ENCODE measurements at places on chromosomes 2 and 18. TPM values are rescaled to one million over a fixed set of nuclear protein-coding genes. Genes with fewer than 3 reads are reported as not detected.

GRCh38 chr2:222774941-222775340 lies 85.9 kb upstream of the ACSL3 start:
- no peaks in the 10 kb centered on the region for H3K4me1 ChIP-seq
- DNase-seq: no peak
- no peaks in the 10 kb centered on the region for H3K27me3 ChIP-seq
- H3K4me3 ChIP-seq: no peak overlapping the region
- H3K27ac ChIP-seq: no peak overlapping the region
- no peaks in the 10 kb centered on the region for H3K36me3 ChIP-seq

- DNase-seq: no peak
- H3K27ac ChIP-seq: no peak overlapping the region
- H3K4me1 ChIP-seq: no peaks in the 10 kb centered on the region
- H3K36me3 ChIP-seq: no peaks in the 10 kb centered on the region
- no peak overlapping the region for H3K4me3 ChIP-seq
- peaks cover 3% of the 10 kb centered on the region for H3K27me3 ChIP-seq
Measured at GRCh38 chr2:70778676-70779075, 10.7 kb upstream of the ADD2 start.

The HOXD12 gene
- total RNA-seq: not detected

- no peak overlapping the region for H3K27ac ChIP-seq
- H3K4me3 ChIP-seq: no peak overlapping the region
- no peak for DNase-seq
- H3K27me3 ChIP-seq: no peaks in the 10 kb centered on the region
- peaks cover 62% of the 10 kb centered on the region for H3K36me3 ChIP-seq
- no peaks in the 10 kb centered on the region for H3K4me1 ChIP-seq
Measured at GRCh38 chr2:189770590-189771322, 8.2 kb upstream of the OSGEPL1 start.

GRCh38 chr18:8153887-8154583 lies 455.2 kb upstream of the RAB12 start:
- no peak for DNase-seq
- no peak overlapping the region for H3K4me3 ChIP-seq
- H3K27me3 ChIP-seq: no peaks in the 10 kb centered on the region
- no peak overlapping the region for H3K27ac ChIP-seq
- H3K36me3 ChIP-seq: no peaks in the 10 kb centered on the region

GRCh38 chr18:33873112-33873511 lies 295.1 kb downstream of the ASXL3 start:
- no peaks in the 10 kb centered on the region for H3K36me3 ChIP-seq
- no peaks in the 10 kb centered on the region for H3K27me3 ChIP-seq
- H3K4me3 ChIP-seq: no peak overlapping the region

DNA sequence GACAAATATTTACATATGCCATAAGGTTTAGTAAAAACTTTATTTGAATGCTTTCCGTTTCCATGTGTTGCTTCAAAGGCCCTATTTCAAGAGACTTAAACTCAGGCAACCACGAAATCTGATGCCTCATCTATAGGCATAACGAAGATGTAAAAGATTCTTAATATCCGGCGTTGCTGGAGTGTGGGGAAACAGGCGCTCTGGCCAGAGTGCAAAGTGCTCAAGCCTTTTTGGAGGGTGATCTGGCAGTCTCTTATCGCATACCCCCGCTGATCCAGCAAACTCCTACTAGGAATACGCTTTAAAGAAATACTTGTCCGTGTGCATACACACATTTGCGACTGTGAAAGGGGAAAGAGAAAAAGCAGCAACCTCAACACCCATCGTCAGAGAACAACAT lies 108.8 kb downstream of the NOL10 start:
- H3K27ac ChIP-seq: no peak overlapping the region
- DNase-seq: no peak
- H3K4me3 ChIP-seq: no peak overlapping the region
- H3K4me1 ChIP-seq: no peaks in the 10 kb centered on the region
- peaks cover 43% of the 10 kb centered on the region for H3K36me3 ChIP-seq

DNA sequence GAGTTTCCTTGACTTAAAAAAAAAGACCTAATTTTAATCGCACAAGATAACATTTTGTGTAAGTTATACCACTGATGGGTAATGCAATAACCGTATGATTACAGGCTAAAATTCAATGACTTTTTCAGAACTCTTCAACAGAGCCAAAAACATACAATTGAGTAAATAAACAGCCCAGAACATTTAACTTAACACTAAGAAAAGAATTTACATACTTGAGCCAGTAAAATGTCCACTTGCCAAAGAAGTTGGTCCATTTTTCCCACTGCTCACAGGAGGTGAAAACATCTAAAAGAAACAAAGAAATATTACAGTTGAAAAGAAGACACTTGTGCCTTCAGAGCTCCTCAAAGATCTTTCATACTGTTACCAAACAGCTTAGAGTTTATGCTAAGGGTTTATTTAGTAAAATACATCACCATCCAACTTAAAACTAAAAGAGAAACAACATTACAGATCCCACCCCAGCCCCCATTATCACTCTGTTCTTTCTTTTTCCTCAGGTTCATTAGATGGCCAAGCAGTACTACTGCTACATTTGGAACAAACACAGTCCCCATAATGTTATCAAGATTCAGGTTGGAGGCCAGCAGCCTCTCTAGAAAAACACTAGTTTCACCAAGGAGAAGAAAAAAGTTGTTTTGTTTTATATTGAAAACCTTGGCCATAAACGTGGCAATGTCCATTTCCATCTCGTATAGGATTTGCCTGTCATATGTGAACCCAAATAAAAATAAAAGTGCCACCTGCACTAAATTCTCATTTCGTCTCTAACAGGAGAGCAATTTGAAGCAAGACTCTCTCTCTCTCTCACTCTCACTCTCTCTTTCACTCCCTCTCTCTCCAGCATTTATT lies 2.7 kb downstream of the TCF4 start:
- DNase-seq: no peak
- H3K36me3 ChIP-seq: no peaks in the 10 kb centered on the region
- no peak overlapping the region for H3K4me3 ChIP-seq
- no peak overlapping the region for H3K27ac ChIP-seq

- no peaks in the 10 kb centered on the region for H3K27me3 ChIP-seq
- H3K4me1 ChIP-seq: peaks cover 32% of the 10 kb centered on the region
- peaks cover 2% of the 10 kb centered on the region for H3K36me3 ChIP-seq
- DNase-seq: no peak
- H3K27ac ChIP-seq: no peak overlapping the region
- H3K4me3 ChIP-seq: no peak overlapping the region
Measured at GRCh38 chr2:221514305-221515040, 57.6 kb downstream of the EPHA4 start.

The GKN1 gene
- total RNA-seq: not detected

GRCh38 chr18:48216639-48217257 lies 192.4 kb downstream of the ZBTB7C start:
- H3K27ac ChIP-seq: no peak overlapping the region
- no peaks in the 10 kb centered on the region for H3K36me3 ChIP-seq
- DNase-seq: no peak
- no peak overlapping the region for H3K4me3 ChIP-seq

- no peaks in the 10 kb centered on the region for H3K27me3 ChIP-seq
- H3K27ac ChIP-seq: no peak overlapping the region
- no peak for DNase-seq
- no peaks in the 10 kb centered on the region for H3K36me3 ChIP-seq
- H3K4me3 ChIP-seq: no peak overlapping the region
- H3K4me1 ChIP-seq: no peaks in the 10 kb centered on the region
Measured at GRCh38 chr2:217626926-217627325, 375.9 kb downstream of the TNS1 start.

DNA sequence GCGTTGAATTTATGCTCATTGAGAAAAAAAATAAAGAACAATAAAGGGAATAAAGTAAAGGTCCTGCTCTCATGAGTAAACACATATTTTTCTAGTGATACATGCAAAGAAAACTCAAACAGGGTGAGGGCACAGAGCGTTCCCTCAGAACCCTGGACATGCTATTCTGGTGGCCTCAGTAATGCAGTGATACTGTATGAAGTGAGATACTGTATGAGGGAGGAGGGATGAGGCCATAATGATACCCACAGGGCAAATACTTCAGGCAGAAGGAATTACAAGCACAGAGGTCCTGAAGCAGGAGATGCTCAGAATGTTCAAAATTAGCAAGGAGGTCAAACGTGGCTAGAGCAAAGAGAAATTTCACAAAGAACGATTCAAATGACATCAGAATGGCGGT lies 28.4 kb upstream of the RNU4ATAC start:
- H3K4me1 ChIP-seq: no peaks in the 10 kb centered on the region
- no peak overlapping the region for H3K27ac ChIP-seq
- no peaks in the 10 kb centered on the region for H3K27me3 ChIP-seq
- no peak overlapping the region for H3K4me3 ChIP-seq

- no peaks in the 10 kb centered on the region for H3K27me3 ChIP-seq
- H3K27ac ChIP-seq: no peak overlapping the region
- no peak for DNase-seq
- no peaks in the 10 kb centered on the region for H3K36me3 ChIP-seq
- H3K4me1 ChIP-seq: no peaks in the 10 kb centered on the region
Measured at GRCh38 chr2:15986068-15986560, 45.8 kb downstream of the MYCN start.

- DNase-seq: no peak
- no peaks in the 10 kb centered on the region for H3K27me3 ChIP-seq
- no peak overlapping the region for H3K4me3 ChIP-seq
- no peaks in the 10 kb centered on the region for H3K36me3 ChIP-seq
- H3K4me1 ChIP-seq: no peaks in the 10 kb centered on the region
Measured at GRCh38 chr18:77495079-77495478, 245.4 kb downstream of the GALR1 start.

GRCh38 chr2:119257198-119257597 lies 33.6 kb downstream of the STEAP3 start:
- H3K4me1 ChIP-seq: no peaks in the 10 kb centered on the region
- no peak for DNase-seq
- no peaks in the 10 kb centered on the region for H3K27me3 ChIP-seq
- no peaks in the 10 kb centered on the region for H3K36me3 ChIP-seq
- no peak overlapping the region for H3K27ac ChIP-seq
- no peak overlapping the region for H3K4me3 ChIP-seq

The FOXI3 gene
- total RNA-seq: not detected

DNA sequence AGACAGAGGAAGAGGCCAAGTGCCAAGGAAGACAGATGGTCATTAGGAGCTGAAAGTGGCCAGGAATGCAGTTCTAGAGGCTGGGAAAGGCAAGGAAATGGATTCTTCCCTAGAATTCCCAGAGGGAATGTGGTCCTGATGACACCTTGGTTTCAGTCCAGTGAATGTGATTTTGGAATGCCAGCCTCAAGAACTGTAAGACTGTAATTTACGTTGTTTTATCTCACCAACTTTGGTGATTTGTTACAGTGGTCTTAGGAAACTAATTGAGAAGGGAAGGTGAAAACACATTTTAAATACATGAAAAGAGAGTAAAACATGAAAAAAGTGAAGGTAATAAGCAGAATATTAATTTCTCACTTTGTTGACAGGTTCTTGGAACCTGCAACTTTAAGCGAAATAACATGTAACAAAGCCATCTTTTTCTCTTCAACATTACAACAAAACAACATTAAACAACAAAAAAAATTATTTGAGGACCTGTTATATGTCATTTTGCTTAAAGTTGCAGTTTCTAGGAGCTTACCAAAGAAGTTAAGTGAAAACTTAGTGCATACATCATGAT lies 370.2 kb downstream of the METTL4 start:
- no peaks in the 10 kb centered on the region for H3K4me1 ChIP-seq
- H3K27ac ChIP-seq: no peak overlapping the region
- no peaks in the 10 kb centered on the region for H3K36me3 ChIP-seq

The DNAH7 gene
- not detected for total RNA-seq

The ERFE gene
- total RNA-seq: not detected

The HAAO gene
- not detected for total RNA-seq

DNA sequence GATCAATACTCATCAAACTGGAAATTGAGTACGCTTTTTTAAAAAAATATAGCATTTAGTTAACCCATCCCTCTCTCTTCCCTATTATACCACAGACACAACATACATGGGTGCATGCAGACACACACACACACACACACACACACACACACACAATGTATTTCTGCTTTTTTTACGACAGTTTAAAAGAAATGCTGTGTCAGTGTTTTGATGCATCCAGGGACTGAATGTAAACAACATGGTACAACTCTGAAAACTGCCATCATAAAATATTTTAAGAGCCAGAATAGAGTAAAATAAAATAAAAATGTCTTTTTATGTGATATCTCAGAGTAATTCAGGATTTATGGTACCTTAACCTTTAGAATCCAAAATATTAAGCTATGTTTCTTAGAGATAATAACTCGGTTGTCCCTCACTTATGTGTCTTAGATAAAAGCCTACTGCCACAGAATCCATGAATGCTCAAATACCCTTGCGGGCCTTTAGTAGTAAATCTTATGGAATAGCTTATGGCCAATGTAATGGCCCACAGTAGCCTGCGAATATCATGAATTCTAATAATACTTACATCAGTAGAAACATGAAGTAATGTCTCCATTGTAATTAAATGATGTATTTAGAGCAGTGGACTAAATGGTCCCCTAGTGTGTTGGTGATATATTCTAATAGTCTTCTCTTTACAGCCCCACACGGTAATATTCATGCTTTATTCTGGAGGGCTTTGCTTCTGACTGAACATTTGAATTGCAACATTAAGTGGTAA lies 251.6 kb upstream of the FIGN start:
- no peaks in the 10 kb centered on the region for H3K36me3 ChIP-seq
- no peak overlapping the region for H3K27ac ChIP-seq
- no peaks in the 10 kb centered on the region for H3K4me1 ChIP-seq

The MC2R gene
- not detected for total RNA-seq

The SERPINB7 gene
- not detected for total RNA-seq

The MAB21L4 gene
- not detected for total RNA-seq

- H3K36me3 ChIP-seq: peaks cover 57% of the 10 kb centered on the region
- no peak overlapping the region for H3K4me3 ChIP-seq
- H3K4me1 ChIP-seq: no peaks in the 10 kb centered on the region
- H3K27me3 ChIP-seq: no peaks in the 10 kb centered on the region
Measured at GRCh38 chr2:168060986-168061750, 186.2 kb downstream of the STK39 start.

GRCh38 chr2:133344849-133345248 lies 223.4 kb downstream of the NCKAP5 start:
- no peak for DNase-seq
- no peaks in the 10 kb centered on the region for H3K27me3 ChIP-seq
- H3K27ac ChIP-seq: no peak overlapping the region
- H3K36me3 ChIP-seq: no peaks in the 10 kb centered on the region
- H3K4me1 ChIP-seq: no peaks in the 10 kb centered on the region

DNA sequence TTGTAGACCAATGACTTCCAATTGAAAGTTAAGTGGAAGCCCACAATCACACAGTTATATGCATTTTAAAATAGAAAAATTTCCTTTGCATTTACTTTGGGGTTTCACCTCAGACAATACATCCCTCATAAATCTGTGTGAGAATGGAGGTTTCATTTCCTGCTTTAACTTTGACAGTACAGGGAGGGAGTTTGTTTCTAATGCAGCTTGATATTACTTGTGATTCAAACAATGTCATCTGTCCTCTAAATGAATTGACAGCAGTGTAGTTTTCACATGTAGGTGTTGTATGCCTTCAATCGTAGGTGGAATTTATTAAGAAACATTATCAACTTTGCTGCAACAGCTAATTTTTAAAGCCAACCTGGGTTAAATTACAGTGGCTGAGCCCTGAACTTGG lies 75.2 kb downstream of the TMEFF2 start:
- no peak for DNase-seq
- H3K27me3 ChIP-seq: no peaks in the 10 kb centered on the region
- no peaks in the 10 kb centered on the region for H3K4me1 ChIP-seq
- no peak overlapping the region for H3K27ac ChIP-seq
- no peaks in the 10 kb centered on the region for H3K36me3 ChIP-seq

- no peak for DNase-seq
- no peaks in the 10 kb centered on the region for H3K27me3 ChIP-seq
- no peaks in the 10 kb centered on the region for H3K4me1 ChIP-seq
- H3K36me3 ChIP-seq: no peaks in the 10 kb centered on the region
- H3K4me3 ChIP-seq: no peak overlapping the region
Measured at GRCh38 chr18:58201733-58202730, 158.0 kb downstream of the NEDD4L start.

The GCG gene
- not detected for total RNA-seq

The ITGB6 gene
- not detected for total RNA-seq

The SLC30A3 gene
- total RNA-seq: 0.10 TPM

All from CD4-positive, CD25-positive, alpha-beta regulatory T cell (primary cell).